ENCODE measurements at places on chromosomes 13 and 19.

GRCh38 chr19:44682807-44683206 is 11.5 kb downstream of the CEACAM19 start:
- no peak for DNase-seq

DNA sequence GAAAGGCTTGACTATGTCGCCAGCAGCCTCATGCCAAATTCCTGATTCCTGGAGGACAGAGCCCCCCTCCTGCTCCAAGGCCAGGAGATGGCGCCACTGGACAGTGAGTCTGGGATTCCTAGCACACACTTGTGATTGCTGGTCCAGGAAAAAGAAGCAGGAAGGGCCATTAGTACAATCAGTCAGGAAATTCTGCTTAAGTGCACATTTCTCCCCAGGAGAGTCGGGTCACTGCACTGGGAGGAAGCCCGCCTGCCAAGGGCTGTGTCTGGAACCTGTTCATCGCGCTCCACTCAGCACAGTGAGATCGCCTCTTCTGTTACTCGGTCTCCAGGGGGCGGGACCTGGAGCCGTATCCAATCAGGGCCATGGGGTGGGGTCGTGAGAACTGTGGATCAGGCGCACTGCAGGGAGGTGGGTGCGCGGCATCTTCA is 65.1 kb downstream of the ZNF823 start:
- no peak for DNase-seq

- peak; percentile 84 for DNase-seq
Measured at GRCh38 chr19:13155472-13156359, 5.5 kb downstream of the IER2 start.

DNA sequence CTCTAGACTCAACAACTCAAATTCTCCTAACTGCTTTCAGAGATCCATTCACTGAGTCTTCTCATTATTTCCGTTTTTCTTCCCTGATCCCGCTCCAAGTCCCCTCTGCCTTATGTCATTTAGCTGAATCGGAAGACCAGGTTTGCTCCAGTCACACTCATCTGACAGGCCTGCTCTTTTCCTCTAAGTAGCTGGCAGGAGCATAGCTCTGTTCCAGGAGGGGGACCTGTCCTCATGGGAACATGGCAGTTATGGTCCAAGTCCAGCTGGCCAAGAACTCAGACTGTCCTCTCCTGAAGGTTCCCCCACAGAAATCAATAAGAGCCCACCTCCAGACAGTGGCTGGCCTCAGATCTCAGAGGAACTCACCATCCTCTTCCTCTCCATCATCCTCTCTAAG is 130.9 kb upstream of the SERP2 start:
- no peak for DNase-seq

DNA sequence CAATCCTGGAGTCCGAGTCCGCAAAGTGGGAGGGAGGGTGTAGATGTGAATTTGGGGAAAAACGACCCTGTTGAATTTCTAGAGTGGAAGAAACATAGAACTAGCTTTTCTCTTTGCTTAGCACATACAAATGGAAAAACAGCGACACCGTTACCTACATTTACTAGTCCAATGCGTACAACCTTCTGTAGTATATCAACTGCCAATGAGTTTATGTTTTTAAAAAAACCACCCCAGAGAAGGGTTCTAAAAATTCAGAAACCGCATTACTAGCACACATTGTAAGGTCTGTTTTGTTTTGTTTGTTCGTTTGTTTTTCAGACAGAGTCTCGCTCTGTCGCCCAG is 332 bp upstream of the SUPT20H start:
- DNase-seq: no peak

DNA sequence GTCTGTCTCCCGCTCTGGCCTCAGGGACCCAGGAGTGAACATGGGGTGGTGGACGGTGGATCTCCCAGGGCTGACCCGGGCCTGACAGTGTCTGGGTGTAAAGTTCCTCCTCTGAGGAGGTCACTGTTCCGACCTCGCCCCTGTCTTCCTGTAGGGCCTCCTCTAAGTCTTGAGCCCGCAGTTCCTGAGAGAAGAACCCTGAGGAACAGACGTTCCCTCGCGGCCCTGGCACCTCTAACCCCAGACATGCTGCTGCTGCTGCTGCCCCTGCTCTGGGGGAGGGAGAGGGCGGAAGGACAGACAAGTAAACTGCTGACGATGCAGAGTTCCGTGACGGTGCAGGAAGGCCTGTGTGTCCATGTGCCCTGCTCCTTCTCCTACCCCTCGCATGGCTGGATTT is at the start of gene SIGLEC9:
TSS of gene SIGLEC9 (plus strand) at position 178 of the 400 bp plus-strand sequence. CDS start at position 247, 69 bp downstream.
- DNase-seq: no peak
